ENCODE measurements at places on chromosomes 12 and 14.

GRCh38 chr14:82113710-82114109, 580.1 kb upstream of the SEL1L start:
- DNase-seq: no peak

DNA sequence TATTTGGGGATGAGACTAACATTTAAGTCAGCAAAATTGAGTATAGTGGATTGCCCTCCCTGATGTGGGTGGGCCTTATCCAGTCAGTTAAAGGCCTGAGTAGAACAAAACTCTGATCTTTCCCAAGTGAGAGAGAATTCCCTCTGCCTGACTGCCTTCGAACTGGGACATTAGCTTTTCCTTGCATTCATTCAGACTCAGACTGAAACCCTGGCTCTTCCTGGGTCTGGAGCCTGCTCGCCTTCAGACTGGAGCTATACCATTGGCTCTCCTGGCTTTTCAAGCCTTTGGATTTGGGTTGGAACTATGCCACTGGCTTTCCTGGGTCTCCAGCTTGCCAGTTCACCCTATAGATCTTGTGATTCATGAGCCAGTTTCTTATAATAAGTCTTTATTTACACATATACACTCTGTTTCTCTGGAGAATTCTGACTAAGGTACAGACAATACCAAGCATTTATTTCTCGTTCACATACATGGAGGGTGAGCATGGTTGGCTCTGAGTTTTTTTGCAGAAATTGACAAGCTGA, 296.5 kb downstream of the ERC1 start:
- DNase-seq: no peak

DNA sequence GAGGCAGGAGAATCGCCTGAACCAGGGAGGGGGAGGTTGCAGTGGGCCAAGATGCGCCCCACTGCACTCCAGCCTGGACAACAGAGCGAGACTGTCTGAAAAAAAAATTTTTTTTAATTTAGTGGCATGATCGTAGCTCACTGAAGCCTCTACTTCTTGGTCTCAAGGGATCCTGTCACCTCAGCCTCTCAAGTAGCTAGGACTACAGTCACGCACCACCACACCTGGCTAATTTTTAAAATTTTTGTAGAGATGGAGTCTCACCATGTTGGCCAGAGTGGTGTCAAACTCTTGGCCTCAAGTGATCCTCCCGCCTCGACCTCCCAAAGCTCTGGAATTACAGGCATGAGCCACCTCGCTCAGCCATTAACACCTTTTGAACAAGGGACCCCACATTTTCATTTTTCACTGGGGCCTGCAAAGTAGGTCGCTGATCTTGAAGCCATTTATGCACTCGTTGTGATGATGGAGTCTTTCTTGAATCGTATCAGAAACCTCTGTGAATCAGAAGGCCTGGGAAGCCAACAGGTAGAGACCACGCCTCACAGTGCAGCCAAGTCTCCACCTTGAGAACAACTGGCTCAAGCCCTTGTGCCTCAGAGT, 5.9 kb downstream of the HCAR1 start:
- DNase-seq: no peak

- DNase-seq: no peak
Observed at GRCh38 chr14:57549016-57549564, 55.4 kb upstream of the CCDC198 start.

DNA sequence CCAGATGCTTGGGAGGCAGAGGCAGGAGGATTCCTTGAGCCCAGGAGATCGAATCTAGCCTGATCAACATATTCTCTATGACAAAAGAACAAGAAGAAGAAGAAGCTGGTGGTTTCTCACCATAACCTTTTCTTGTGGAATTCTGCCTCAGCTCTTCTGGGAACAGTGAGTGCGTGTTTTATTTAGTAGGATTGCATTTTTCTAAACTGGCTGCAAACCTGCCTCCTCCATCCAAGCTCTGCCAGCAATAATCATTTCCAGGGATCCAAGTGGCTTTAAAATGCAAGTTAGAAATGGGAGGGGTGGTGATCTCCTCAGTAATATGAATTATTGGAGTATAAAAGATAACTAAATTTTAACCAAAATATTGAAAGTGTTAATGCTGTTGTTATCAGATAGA, 46.1 kb upstream of the MMP17 start:
- no peak for DNase-seq

GRCh38 chr12:84415946-84416345, 496.7 kb downstream of the SLC6A15 start:
- DNase-seq: no peak

DNA sequence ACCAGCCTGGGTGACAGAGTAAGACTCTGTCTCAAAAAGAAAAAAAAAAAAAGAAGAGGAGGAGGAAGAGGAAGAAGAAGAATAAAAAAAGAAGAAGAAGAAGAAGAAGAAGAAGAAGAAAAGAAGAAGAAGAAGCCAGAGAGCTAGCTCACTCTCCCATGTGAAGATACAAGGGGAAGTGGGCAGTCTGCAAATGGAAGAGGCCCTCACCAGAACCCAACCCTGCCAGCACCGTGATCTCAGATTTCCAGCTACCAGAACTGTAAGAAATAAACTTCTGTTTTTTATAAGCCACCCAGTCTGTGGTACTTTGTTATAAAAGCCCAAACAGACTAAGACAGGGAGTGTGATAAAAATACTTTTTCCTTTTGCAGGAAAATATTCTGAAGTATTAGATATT, 130.7 kb downstream of the ETNK1 start:
- DNase-seq: no peak

DNA sequence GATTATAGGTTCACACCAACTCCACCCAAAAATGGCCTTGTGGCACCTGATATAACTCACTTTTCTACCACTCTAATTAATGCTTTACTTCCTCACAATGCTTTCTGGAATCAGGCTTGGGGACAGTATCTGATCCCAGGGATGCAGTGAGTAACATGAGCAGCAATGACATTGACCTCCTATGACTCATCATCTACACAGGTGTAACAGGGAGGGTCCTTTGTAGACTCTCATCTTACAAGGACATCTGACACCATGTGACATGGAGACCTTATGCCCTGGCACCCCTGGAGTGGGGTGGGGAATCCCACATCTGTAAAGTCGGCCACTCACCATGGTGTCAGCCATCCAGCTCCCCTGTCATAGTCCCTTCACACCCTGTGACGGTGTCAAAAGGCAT, 586.4 kb downstream of the MED13L start:
- no peak for DNase-seq

GRCh38 chr14:67571275-67571990, 28.6 kb downstream of the PIGH start:
- DNase-seq: peak; percentile 50

DNA sequence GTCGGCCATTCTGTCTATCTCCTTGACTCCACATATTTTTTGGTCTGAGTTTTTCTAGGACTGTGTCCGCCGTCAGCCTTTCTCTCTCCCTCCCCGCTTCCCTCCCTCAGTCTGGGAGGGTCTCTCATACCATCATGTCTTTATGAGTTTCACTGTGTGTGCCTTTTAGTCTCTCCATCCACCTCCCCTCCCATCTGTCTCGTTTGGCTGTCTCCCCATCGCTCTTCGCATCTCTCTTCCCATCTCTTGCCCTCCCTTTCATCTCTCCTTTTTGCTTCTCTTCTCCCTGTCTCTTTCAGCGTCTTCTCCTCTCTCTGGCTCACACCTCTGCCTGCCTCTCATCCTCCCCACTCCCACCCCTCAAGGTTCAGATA, 6.9 kb upstream of the CISTR start:
- no peak for DNase-seq

- no peak for DNase-seq
Observed at GRCh38 chr14:92105893-92106142, 564 bp downstream of the ATXN3 start.

GRCh38 chr12:105986779-105987684, 151.7 kb downstream of the NUAK1 start:
- DNase-seq: no peak

DNA sequence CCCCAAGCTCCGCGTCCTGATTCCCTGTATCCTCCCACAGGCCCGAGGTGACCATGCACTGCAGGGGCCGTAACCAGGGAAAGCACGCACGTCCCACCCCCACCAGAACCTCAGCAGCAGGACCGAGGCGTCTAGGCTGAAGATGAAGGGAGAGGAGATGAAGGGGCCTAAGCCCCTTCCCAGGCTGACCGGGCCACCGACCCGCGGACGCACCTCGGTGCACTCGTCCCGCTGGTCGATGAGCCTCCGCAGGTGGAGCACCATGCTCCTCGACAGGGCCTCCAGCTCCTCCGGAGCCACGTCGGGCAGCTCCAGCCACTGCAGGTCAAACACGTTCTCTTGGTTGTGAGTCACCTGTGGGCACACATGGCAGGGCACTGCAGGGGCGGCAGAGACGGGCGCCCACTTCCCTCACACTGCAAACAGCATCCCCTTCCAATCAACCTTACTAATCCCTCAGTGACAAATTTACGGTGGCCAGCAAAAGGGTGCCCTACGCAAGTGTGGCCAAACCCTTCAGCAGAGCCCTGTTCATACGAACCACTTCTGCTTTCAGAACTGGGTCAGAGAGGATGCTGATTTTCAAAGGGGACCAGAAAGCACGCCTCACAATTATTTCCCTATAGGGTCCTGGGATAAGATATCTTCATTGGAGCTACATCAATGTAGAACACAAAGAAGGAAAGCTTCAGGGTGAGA, 77.8 kb downstream of the CCDC88C start:
- DNase-seq: no peak

DNA sequence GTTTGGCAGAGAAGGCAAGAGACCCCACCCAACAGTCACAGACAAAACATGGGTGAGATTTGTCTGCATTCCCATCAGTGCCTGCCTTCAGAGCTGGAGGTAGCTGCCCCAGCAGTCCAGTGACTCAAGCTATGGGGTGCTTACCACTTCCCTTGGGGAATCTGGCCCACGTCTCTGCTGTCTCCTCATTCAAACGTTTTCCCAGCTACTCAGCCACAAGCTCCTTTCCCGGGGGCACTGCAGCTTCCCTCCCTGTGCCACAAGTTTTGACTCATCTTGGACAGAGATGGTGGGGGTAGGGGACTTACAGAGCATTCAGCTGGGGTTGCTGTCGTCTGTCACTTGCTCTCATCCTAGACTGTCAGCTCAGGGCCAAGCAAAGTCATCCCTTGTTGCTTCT, 66.6 kb downstream of the FBXL14 start:
- no peak for DNase-seq

GRCh38 chr12:38880288-38880687, 25.1 kb downstream of the CPNE8 start:
- DNase-seq: no peak

DNA sequence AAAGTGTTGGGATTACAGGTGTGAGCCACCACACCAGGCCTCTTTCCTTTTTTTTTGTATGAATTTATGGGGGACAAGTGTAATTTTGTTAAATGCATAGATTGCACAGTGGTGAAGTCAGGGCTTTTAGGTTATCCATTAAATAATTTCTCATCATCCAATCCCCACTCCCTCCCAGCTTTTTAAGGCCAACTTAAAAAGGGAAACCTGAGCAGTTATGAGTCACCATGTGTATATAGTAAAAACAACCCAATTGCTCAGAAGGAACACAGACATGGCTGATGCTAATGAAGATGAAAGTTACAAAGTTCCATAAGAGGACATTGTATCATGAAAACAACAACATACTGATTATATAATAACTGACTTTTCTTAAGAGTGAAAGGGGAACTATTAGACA, 25.6 kb upstream of the ARID2 start:
- DNase-seq: no peak

- no peak for DNase-seq
Observed at GRCh38 chr12:48631071-48631470, 51.0 kb downstream of the KANSL2 start.

DNA sequence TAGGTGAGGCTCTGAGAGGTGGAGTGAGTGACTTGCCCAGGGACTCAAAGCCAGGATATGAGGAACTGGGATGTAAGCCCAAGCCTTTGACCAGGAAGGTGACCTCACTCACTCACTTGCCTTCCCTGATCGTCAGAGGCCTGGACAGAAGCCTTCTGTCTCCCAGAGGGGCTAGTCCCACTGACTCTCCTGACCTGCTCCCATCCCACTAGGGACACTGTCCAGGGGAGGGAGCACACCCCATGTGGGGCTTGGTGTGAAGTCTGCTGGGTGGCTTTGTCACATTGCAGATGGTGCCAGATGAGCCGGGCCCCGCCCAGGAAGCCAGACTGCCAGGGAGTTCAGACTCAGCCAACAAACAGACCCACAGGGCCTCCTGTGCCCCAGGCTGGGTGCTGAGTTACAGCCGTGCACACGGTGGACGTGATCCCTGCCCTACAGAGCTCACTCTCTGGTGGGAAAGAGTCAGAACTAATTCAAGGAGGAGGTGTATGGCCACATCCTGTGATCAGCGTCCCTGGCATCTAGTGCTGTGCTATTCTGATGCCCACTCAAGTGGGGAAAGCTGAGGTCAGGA, 28.3 kb downstream of the MMAB start:
- no peak for DNase-seq

DNA sequence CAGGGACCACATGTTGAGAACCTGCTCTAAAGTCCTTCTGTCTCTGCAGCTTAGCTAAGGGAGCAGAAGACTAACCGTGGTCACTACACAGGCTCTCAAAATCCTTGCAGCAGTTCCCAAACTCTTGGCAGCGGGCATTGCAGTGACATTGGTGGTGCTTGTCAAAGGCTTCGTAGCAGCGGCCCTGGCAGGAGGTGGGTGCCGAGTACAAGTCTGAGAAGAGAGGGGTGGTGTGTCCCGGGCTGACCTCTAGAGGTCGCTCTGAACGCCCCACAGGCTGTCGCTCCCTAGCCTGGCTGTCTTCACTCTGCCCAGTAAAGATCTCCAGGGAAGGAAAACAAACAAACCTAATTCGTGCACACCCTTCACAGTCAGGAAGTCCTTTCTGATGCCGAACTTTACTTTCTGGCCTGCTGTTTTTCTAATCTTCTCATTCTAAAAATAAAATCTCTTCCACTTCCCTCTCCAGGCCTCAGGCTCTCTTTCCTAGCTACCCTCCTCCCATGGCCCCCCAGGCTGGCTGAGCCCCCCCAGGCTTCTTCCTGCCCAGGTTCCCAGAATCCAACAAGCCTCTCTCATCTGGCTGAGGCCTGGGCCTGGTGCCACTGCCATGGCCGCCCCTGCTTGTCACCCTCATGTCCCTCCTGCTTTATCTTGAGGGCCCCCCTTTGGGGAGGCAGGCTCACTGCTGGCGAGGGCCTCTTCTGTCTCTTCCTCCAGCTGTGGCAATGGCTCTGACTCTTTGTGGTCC, 7.7 kb downstream of the ENDOU start:
- DNase-seq: peak; percentile 24

DNA sequence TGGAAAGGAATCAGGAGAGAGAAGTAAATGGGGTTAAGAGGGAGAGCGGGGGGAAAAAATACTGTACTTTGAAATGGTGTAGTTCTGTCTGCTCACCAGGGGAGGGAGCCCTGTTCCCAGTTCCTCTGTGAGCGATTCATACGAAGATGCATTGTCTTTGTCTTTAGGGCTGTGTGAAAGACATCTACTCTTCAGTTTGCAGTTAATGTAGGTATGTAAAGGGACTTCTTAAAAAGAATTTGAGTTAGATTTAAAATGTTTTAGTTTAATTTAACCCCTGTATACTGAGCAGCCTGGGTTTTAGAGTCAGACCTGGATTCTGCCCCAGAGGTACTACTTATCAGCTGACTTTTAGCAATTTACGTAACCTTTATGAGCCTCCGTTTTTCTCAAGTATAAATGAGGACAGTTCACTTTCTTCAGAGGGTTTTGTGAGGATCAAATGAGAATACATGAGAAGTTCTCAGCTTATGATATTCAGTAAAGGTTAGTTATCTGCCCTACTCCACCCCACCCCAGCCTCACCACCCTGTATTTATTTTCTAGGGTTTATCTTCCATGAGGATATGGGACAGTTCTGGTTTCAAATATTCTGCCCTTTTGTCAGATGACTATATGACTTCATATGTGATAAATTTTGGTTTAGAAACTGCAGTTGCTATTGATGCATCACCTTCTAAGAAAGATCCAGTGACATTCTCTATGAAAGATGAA, 82.5 kb upstream of the EVL start:
- peak; percentile 40 for DNase-seq

- DNase-seq: no peak
Observed at GRCh38 chr12:78156751-78157150, 326.1 kb downstream of the NAV3 start.

Data from T follicular helper cell (primary cell).